ENCODE measurements at places on chromosomes 2 and 18.

DNA sequence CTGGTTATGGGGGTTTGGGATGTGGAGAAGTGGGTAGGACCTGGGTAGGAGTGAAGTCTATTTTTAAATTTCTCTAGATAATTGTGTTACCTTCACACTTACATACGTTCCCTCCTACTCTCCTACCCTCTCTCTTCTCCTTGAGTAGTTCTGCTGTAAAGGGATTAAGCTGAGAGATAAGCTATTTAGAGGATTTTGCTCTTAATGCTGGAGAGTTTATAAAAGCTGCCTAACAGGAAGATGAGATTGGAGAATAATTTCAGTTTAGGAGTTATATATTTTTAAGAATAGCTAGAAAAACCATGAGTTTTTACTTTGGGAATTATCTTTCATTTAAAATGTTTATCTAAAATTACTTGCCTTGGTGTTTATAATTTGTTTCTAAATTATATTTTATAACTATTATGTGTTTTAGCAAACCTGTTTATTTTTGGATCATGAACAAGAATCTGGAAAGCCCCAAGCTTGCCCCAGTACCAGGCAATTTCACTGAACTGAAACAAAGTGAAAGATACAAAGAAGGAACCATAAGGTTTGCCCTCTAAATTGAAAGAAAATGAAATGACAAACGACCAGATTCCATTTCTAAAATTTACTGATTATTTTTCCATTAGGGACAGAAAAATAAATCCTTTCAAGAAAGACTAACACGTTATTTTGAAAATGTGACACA, 101.5 kb downstream of the ZNF532 start:
- DNase-seq = no peak

DNA sequence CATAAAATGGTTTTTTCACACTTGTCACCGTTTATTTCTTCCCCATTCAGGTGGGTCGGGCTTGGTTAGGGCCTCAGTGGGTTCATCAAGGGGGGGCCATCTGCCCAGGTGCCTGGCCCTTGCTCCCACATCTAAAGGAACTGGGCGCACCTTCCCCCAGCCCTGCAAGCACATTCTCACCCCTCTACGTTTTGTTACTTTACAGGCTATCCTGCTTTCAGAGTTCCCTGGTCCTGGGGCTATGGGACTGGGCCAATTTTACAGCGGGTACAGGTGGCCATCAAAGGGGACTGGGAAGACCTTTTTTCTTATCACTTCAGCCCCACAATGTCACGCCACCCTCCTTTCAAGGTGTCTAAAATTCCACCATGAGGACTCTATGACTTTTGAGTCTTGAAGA, 71.8 kb upstream of the HAAO start:
- no peak for DNase-seq

DNA sequence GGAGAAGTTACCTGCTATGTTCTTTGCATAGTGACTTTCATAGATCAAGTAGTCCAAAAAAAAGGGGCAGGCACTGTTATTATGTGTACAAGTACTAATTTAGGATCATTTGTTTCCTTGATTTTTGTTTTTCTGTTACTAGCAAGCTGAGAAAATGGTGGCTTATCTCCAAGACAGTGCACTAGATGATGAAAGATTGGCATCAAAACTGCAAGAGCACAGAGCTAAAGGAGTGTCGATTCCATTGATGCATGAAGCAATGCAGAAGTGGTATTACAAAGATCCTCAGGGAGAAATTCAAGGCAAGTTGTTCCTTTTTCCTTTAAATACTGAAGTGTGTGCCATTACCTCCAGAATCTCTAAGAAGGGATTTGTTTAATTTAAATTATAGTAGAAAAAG, 19.6 kb upstream of the KCNJ13 start:
- DNase-seq = no peak

- DNase-seq = no peak
Observed at GRCh38 chr2:199042660-199043379, 414.9 kb downstream of the SATB2 start.

- DNase-seq = peak; percentile 21
Observed at GRCh38 chr2:27735263-27735904, 36.1 kb upstream of the MRPL33 start.

DNA sequence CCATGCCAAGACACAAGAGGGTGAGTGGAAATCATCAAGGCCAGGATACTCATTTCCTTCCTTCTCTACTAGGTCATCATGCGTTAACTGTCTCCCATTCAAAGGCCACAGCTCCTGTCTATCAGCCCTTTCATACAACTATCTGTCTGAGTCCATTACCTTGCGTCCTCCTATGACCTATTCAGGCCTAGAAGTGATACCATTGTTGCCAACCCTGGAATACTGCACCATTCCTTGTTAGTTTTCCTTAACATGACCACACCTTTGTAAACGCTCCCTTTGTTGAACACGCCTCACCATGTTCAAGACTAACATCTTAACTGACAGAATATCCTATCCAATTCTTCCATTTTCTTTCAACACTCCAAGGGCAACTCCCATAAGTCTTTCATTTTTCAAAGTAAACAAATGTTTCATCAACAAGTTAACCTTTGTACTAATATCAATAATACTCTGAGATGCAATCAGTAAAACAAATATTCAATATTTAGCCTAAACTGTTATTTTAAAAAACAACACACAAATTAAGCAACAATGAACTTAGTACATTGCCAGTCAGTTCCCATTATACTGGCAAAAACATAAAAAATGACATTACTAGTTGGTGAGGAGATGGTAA, 19.8 kb upstream of the LGALSL start:
- no peak for DNase-seq

DNA sequence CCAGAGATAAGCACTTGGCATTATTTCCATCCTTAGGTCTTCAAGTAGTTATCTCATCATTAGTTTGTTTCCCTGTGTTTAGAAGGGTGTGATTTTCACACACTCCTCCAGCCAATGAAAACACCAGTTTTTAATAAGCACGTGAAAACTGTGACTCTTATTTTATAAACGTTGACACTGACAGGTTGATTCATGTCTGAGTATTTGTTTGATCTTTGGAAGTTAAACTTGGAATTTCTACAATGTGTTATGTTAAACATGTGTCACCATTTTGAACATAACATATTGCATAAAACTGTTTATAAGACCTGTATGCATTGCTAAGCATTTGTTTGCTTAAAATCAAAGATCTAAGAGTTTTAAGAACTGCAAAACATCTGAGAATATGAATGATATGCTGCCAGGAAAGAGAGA, 27.6 kb downstream of the SLC40A1 start:
- DNase-seq = no peak

- DNase-seq = no peak
Observed at GRCh38 chr2:235377176-235377575, 116.7 kb upstream of the AGAP1 start.

- DNase-seq = no peak
Observed at GRCh38 chr2:27809761-27810241, 38.3 kb downstream of the MRPL33 start.

DNA sequence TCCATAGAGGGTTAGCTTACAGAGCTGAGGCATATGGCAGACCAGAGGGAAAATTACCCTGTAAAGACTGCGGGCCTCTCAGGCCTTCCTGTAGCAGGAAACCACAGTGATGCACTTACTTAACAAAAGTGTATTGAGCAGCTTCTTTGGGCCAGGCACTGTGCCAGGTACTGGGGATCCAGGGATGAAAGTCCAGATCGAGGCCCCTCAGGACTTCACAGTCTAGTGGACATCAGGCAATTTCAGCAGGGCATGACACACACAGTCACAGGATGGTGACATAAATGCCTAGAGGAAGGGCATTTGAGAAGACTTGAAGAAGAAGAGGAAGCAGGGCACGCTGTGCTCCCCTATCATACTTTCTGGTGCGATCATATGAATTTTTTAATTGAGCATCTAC, 71.7 kb downstream of the MARCO start:
- no peak for DNase-seq
